ENCODE measurements at places on chromosomes 1 and 21. TPM values are rescaled to one million over a fixed set of nuclear protein-coding genes. Genes with fewer than 3 reads are reported as not detected.

Gene DUSP10
- 85.5 TPM for total RNA-seq

Gene SLC50A1
- total RNA-seq = 25.6 TPM

Gene DMAP1
- 27.9 TPM for total RNA-seq

Gene VN1R5
- total RNA-seq = not detected

Gene OR2T2
- total RNA-seq = not detected

Gene ELF3
- under 0.01 TPM for total RNA-seq

Gene HCRTR1
- total RNA-seq = not detected

Gene TRIM63
- total RNA-seq = 0.15 TPM

Gene SLC6A9
- total RNA-seq = 7.4 TPM

Gene TNFRSF14
- 61.9 TPM for total RNA-seq

Gene ACTL8
- not detected for total RNA-seq

Gene IL19
- not detected for total RNA-seq

Gene SIM2
- total RNA-seq = not detected

Gene LEFTY2
- not detected for total RNA-seq

Gene AIDA
- total RNA-seq = 93.8 TPM

Gene NTRK1
- not detected for total RNA-seq

Gene F13B
- total RNA-seq = not detected

Gene SCAMP3
- total RNA-seq = 37.7 TPM

Gene FAM76A
- 15.1 TPM for total RNA-seq

Gene APOBEC4
- total RNA-seq = not detected

Gene C1orf87
- 0.15 TPM for total RNA-seq

Gene NBPF3
- 29.3 TPM for total RNA-seq

Gene S100A7A
- total RNA-seq = not detected

Gene NTMT2
- total RNA-seq = not detected

Gene CD48
- total RNA-seq = not detected

Gene PLD5
- total RNA-seq = 0.15 TPM

Gene RGS16
- 0.66 TPM for total RNA-seq

Gene CASZ1
- total RNA-seq = under 0.01 TPM
